ENCODE measurements at places on chromosomes 2 and 18. TPM values are rescaled to one million over a fixed set of nuclear protein-coding genes. Genes with fewer than 3 reads are reported as not detected.

- no peak for DNase-seq
Measured at GRCh38 chr2:26169226-26169625, 3.7 kb upstream of the GAREM2 start.

DNA sequence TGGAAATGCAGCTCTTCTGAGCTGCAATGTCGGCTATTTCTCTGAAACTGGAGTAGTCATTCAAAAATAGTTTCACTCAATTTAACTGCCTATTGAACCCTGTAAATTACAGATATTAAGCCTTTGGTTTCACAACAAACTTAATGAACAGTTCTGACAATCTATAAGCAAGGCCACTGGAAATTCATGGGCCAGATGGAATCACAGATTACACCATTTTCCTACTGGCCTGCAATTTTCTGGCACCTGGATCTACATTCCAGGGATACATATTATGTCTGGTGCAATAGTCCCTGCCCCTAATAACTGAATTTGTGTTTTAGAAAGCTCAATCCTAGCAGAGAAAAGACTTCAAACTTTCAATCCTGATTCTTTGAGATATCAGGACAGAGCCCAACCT, 551.7 kb downstream of the RNF144A start:
- DNase-seq: no peak

- no peak for DNase-seq
Measured at GRCh38 chr2:128139624-128140023, 48.6 kb downstream of the UGGT1 start.

DNA sequence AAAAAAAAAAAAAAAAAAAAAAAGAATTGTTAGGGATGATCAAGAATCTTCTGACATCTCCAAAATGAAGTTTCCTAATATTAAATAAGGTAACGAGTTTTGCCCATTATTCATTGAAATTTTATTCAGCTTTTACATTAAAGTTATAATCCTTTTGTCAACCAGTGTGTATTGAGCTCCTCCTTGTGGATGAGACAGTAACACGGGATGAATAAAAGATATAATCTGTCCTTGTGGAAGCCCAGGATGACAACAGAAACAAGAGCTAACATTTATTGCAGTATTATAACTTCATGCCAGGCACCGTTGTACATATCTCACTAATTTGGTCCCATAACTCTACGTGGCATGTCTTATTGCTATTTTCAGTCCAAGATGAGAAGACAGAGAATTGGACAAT, 33.4 kb upstream of the SERPINB7 start:
- DNase-seq: peak; percentile 47

DNA sequence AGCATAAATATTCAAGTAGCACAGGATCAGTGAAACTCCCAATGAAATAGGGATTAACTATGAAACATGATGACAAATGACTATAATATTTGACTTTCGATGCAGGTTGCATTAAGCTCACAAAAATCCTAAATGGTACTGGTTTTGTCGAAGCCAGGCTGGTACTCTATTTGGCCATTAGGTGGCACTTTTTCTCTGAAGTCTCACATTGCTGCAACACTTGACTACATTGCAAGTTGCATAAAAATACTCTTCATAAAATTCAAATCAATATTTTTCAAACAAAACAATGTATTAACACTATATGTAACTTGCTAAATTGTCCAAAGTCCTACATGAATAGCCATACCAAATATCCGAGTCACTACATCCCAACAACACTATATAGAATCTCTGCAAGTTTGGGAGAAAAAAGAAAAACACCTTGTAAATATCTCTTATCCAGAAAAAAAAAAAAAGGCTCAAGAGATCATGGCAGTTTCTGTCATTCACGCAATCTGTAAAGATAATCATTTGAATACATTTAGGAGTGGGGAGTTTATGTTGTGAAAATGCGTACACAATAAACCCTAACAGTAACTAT, 9.5 kb downstream of the RTTN start:
- DNase-seq: peak; percentile 67

DNA sequence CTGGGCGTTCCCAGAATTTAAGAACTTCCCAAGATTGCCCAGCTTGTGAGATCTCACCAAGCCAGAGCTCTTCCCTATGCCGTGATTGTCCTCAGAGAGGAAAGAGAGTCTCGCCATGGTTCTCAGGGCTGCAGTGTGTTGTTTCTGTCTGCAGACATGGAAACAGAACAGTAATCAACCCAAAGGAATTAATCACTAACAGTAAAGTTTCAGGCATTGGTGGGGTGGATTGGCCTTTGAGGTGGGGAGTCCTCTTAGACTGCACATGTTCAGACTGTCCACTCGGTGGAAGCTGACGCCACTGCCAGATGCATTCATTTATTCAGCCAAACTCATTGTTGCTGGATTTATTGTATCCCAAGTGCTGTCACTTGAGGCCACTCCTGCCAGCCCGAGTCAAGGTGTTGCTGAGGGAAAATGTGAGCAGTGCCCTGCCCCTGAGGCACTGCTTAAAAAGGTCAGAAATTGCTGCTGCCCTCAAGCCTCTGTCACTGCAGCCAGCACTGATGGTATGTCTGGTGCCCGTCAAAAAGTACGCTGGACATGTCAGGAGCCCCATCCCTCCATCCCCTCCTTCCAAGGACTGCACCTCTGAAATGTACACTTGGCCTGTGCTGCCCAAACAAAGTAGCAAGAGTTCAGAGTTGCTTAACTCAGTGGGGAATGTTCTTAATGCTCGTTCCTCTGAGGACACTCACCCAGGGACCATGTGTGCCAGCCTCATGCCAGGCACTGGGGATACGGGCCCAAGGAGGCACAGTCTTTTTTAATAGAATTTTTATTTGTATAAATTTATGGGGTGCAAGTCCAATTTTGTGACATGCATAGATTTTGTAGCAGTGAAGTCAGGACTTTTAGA, 201.0 kb downstream of the GLI2 start:
- DNase-seq: peak; percentile 61

GRCh38 chr2:171393487-171393886, 40.3 kb downstream of the METTL8 start:
- no peak for DNase-seq

DNA sequence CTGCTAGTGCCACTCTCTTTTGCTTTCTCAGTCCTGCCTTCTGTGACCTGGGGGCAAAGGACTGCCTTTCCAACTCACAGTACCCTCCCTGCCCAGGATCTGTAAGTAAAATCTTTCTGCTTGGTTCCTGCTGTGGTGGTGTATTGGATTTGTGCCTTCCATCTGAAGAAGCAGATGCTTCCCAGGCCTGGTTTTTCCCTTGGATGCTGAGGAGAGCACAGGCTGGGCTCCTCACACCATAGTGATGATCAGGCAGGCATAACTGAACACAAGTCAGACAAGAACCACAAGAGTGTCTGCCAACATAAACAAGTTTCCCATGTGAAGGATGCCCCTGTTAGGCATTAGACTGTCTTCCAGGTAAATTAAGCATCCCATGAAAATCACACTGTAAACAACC, 121.3 kb upstream of the NRXN1 start:
- no peak for DNase-seq

GRCh38 chr2:75361486-75361885, 162.2 kb upstream of the TACR1 start:
- DNase-seq: no peak

DNA sequence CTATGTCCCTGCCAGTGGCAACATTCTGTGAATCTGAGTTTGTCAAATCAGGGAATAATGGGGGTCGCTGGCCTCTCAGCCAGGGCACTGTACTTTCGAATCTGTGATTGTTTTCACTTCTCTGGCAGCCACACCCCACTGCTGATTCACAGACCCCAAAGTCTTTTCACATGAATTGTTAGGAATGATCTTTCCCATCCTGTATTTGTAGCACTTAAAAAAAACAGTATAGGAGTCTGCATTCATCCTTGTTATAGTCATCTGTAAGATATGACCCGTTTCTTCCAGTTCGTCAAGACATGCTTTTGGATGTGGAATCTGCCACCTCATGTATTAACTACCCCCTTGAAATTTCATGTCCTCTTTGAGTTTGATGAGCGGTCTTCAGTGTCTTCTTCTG, 928 bp downstream of the NAGK start:
- peak; percentile 9 for DNase-seq

DNA sequence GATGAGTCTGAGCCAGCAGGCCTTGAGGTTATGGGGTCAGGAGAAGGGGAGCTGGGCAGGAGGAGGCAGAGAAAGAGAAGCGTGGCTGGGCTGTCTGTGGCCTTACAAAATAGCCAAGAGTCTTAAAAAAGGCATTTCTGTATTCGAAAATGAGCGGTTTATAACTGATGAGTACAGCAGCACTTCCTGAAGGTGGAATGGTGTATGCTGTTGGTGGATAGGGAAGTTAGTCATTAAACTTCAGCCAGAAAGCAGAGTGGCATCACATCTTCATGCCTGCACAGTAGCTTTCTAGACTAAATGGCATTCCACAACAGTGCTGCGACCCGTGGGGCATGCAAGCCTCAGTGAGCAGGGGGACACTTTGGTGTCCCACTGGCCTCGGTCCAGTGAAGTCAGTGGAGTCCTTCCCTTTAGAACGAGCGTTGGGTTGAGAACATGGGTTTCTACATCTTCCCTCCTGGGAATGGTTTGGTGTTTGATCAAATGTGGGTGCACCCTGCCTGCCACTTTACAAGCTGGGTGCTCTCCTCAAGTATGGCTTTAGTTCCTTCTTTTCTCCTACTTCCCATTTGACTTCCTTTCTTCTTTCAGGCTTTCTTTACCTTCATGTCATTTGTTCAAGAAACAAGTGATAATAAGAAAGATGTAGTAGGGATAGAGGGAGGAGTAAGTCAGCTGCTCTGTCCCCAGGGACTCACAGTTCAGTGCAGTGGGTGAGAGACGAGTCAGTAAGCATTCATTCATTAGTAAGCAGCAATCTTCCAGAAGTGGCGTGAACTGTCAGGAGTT, 96.3 kb downstream of the ARMC9 start:
- DNase-seq: no peak

DNA sequence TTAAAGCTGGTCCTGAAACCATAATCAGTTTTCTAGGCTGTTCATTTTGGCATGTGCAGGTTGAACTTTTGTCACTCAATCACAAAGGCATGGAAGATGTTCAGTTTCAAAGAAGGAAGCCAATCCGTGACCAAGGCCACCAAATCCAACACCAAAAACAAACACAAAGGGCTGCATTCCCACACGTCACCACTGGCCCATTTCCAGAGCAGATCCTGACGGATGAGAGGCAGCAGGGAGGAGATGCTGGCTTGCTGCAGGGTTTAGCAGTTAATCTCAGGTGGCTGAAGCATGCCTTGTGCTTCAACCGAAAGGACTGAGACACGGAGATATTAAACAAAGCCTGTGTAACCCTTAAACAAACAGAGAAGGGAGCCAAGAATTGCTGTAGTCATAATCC, 191.9 kb upstream of the CTAGE1 start:
- no peak for DNase-seq

GRCh38 chr2:152505495-152505906, 170.5 kb downstream of the FMNL2 start:
- peak; percentile 80 for DNase-seq

DNA sequence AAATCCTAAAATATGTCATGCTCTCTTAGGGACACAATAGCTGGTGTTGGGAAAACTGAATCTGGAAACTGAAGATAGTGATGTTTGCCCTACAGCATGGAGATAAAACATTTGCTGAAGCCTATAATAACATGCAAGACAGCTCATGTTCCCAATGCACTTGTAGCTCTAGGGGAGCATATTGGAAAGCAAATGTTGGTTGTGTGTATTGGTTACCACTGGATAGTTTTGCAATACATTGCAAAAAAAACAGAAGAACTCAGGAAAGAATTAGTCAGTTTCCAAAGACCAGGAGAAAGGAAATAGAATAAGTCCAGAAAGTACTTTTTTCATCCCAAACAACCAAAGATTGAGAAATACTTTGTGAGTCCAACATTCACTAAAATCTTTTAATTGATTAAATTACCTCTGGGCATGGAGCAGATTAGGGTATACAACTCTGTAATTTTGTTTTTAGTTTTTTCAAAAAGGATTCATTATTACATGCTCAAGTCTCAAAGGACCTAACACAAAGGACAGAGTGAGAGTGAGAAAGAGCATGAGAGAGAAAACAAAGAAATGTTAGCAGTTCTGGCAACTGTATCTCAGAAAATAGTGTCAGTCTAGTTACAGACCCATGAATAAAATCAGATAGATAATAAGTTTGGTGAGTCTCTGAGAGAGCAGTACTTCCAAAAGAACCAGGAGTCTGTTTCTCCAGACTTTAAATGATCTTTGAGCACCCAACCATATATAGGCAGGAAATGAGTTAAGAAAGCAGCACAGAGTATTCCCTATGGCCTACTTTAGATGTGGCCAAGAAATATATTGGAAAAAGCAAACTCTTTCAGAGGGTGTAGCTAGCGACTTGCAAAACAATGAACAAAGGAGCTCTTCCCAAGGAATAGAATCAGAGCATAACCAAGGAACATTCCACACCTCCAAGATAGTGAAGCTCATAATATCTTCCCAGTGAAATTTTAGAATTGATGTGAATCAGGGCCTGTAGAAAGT, 36.6 kb upstream of the COL3A1 start:
- peak; percentile 58 for DNase-seq

GRCh38 chr2:174078275-174078674, 113.1 kb upstream of the SP3 start:
- DNase-seq: peak; percentile 38

- DNase-seq: peak; percentile 48
Measured at GRCh38 chr18:68472701-68473295, 242.1 kb downstream of the TMX3 start.

GRCh38 chr2:68594674-68595492, 48.5 kb upstream of the PROKR1 start:
- peak; percentile 55 for DNase-seq

- no peak for DNase-seq
Measured at GRCh38 chr2:24104110-24104650, 19.0 kb downstream of the PFN4 start.

GRCh38 chr2:86221066-86221684, 21.9 kb downstream of the MRPL35 start:
- peak; percentile 53 for DNase-seq

- no peak for DNase-seq
Measured at GRCh38 chr2:51866361-51866760, 834.4 kb upstream of the NRXN1 start.

GRCh38 chr2:75360945-75361344, 161.6 kb upstream of the TACR1 start:
- DNase-seq: no peak

DNA sequence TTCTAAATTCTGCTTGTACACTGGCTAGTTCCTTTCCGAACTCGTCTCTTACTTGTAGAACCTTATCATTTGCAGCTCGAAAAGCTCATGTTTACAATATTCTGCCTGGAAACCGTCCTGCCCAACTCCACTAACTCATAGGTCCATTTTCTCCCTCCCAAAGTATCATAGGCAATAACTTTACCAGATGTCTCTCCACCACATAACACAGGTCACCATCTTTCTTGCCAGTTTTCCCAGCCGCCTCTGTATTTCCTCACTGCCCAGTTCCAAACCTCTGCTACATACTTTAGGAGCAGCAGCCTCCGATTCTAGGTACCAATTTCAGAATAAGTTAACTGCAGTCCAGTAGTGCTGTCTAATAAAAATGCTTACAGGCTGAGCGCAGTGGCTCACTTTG, 259.5 kb downstream of the GLI2 start:
- no peak for DNase-seq

CERKL gene
- under 0.01 TPM for total RNA-seq

B4GALT6 gene
- 2.9 TPM for total RNA-seq

SCYGR6 gene
- not detected for total RNA-seq

PLEK gene
- total RNA-seq: not detected

HRH4 gene
- not detected for total RNA-seq

REEP1 gene
- total RNA-seq: under 0.01 TPM

GBX2 gene
- total RNA-seq: not detected
